ENCODE measurements at places on chromosomes 7 and 10.

DNA sequence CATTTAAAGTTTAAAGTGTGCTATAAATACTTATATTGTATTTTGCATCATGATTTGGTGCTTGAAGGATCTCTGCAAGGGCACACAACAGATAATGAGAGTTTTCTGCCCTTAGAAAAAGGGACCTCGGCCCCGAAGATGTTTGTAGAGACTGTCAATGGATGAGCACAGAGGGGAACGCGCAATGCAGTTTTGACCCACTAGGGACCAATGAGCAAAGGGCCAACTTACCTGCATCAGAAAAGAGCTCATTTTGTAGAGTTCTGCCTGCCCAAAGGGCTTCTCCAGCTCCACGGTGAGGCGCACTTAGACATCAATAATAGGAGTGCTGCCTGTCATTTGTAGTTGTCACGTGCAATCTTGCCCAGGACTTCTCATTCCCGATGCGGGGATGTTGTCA, 91.1 kb downstream of the BUB3 start:
- no peak for DNase-seq

- DNase-seq, result no peak
Observed at GRCh38 chr10:122981066-122981464, 864 bp downstream of the PSTK start.

DNA sequence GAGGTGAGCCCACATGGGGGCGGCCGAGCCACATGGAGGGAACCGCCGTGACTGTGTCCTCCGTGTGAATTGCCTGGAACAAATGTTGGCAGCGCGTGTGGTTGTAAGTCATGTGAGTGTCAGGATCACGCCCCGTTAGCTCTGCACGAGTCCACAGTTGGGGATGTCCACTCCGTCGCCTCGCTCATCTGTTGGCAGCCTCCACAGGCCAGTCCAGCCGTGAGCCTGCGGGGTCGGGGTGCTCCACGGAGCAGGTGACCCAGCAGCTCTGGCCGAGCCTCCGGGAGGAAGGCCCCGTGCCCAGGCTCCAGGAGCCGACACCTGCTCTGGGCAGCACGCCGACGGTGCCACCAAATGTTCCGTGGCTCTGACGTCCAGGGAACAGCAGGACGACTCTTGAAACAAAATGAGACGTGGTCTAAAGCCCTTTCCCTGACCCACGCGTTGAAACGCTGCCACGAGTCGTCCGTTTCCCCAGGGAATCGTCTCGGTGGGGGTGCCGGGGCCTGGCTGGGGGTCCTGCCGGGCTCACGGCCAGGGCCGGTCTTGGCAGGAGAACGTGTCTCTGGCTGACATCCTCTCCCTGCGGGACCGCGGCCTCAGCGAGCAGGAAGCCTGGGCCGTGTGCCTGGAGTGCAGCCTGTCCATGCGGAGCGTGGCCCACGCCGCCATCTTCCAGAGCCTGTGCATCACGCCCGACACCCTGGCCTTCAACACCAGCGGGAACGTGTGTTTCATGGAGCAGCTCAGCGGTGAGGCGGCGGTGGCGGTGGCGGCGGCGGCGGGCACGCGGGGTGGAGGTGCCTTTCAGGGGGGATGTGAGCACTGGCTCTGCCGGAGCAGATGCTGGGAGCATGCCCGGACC, 7.0 kb downstream of the KNDC1 start:
- no peak for DNase-seq

DNA sequence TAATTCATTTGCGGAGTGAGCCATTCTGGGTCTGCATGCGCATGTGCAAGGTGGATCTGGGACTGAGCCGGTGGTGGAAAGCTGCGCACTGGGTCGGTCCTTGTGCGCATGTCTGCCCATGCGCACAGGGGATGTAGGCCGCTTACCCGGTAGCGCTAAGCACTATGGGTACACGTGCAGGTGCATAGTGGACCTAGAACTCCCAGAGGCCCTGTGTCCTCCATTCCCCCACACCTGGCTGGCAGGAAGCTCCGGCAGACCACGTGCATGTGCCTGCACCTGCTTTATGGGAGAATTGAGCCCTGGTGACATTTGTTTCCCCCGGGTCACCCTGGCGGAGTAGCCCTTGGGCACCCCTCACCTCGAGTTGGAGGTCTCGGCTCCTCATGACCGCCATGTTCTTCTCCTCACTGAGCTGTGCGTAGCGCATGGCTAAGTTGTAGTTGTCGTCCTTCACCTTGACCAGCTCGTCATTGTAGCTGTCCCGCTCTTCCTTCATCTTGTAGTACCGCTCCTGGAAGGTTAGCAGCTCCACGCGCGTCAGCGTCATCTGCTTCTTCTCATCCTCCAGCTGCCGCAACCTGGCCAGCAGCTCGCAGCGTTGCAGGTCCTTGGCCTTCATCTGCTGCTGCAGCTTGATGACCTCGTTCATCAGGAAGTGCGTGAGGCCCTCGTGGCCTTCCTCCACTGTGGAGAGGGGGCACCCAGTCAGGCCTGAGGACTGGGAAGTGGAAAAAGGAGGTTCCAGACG, 99.6 kb downstream of the CARD11 start:
- DNase-seq, result no peak
